ENCODE measurements at places on chromosomes 11 and 22.

GRCh38 chr11:12628314-12628713, 45.9 kb upstream of the TEAD1 start:
- DNase-seq: no peak

DNA sequence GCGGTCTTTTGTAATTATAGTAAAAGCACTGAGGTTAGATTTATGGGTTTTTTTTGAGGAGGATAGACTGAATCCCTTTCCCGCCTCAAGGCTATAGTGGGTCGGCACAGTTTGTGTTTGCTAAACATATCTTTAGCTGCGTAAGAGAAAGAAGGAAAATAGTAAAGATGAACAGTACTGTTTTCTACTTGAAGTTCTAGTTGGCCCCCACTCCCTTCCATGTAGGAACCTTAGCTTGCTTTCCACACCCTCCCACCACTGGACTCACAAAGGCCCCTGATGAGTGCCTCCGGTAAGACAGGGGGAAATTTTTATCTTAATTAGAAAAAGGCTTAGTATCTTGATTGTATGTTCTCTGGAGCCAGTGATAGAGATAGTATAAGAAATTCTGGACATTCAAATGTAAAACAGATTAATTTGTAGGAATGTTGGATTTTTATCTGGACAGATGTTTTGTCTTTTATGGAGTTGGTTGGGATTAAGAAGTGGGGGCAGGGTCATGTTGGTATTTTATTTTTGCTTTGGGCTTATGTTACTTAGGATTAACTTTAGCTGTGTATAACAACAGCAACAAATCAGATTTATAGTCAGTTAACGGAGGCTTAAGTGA, 49.4 kb downstream of the PTPRJ start:
- DNase-seq: no peak

DNA sequence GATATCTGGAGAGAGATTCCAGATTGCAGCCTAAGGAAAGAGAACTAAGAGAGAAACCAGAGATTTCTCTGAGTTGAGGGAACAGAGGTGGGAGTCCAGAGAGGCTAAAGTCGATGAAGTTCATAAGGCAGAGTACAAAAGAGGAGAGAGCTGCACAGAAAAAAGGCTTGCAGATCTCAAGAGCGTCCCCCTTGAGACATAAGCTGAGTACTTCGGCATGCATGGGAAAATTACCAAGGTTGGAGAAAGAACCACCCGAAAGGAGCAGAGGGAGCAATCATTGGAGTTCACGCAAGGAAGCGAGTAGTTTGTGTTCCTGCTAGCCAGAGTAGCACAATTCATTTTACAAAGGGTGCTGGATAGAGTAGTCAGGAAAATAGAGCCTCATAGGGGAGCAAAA, 293.5 kb downstream of the TMEM135 start:
- DNase-seq: no peak

DNA sequence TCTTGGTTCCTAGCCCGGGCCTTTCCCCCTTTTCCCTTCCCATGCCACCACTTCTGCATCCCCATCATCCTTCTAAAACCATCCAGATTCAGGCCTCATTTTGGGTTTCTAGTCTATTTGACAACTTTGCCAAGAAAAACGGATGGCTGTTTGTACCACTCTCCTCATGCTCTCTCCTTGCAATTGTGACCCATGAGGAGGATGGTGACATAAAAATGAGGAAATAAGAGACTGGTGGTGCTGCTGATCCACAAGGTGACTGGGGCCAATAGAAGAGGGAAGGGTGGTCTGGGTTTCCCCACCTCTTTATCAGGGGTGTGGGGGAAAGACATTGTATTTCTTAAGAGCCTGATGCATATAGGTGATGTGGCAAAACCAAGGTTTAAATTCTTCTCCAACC, 1.0 kb downstream of the MS4A4A start:
- no peak for DNase-seq

DNA sequence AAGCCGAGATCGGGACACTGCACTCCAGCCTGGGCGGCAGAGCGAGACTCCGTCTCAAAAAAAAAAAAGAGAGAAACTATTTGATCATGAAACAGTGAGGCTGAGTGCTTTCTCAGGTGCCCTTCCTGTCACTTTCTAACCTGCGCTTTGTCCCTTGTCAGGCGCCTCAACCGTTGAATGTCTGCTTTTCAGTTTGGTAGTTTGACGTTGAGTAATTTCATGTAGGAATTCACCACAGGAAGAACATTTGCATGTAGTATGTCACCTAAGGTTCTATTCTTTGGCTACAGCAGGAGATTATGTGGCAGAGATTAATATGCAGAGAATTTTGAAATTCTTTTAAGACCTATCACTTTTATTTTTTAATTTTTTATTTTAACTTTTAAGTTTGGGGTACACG, 57.2 kb downstream of the PPFIA1 start:
- no peak for DNase-seq

DNA sequence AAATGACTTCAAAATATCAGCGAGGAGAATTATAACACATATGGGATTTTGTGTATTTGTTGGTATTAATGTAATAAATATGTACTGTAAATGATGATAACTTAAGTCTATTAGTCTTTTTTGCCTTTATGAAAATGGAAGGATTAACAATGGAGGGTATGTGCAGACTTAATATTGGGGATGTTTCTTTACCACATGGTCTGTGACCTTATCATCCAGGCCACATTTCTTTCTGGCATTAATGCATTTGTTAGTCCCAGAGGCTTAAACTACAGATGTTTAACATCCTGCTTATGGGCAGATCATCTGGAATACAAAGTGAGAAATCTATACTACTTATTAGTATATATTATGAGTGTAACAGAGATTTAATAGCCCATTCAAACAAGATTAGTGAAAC, 64.6 kb downstream of the SOX6 start:
- DNase-seq: no peak

DNA sequence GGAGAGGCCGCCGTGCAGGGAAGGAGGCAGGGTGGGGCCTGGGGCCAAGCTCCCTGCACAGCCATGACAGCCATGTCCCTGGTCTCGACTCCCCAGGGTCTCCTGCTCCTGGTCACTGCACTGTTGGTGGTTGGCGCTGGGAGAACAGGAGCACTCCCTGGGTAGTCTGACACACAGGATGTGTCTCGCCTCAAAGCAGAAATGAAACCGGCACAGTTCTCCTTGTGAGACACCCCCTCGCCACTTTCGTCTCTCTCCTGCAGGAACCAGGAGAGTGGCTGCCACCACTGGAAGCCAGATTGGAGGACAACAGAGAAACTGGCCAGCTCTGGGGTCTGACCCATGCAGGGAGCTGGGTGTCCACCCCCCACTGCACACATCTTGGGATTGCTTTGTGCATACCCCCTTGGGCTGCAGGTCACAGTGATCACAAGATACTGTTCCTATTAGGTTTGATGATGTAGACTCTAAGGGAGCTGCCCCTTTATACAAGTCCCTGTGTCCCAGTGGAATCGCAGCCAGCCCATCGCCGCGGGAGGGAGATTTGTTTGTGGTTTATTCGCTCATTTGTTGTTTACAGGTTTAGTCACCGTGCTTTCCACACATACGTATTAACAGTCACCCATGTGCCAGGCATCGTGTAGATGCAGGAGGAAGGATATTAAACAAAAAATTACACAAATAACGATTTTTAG, 27.0 kb upstream of the YWHAH start:
- no peak for DNase-seq

DNA sequence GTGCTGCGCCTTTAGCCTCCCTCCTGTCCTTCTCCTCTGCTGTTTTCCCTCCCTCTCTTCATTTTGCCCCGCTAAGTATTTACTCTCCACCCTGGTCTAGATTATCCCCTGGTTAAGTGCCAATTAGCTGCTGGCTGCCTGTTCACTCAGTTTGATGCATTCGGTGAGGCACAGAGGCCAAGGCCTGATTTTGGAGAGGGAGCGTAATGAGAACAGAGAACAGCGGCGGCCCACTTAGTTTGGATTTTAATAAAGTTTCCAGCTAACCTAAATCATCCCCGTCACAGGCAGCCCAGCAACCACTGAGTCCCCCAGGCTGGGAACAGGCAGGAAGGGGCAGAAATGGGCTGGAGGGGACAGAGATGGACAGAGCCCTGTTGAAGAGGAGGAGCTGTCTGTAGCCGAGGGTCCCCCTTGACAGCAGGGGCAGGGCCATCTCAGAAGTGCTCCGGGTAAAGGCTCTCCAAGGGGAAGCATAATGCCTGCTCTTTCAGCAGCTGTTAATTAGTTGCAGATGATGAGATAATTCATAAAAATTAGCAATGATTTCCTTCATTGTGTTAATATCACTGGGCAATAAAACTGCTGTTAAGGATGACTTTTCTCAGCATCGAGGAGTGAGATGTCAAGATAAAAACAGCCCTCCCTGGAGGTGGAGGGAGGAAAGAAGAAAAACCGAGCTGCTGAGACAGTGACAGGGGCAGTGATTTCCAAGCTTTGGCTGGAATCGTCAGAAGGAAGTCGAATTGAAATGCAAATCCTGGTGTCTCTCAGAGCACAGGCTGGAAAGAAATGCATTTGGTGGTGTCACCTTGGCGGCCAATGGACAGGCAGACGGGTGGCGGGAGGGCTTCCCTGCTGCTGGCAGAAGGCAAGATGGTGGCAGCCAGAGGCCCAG, 170.1 kb downstream of the GRIK4 start:
- DNase-seq: no peak

GRCh38 chr22:46087816-46088277, 62.5 kb upstream of the PPARA start:
- peak; percentile 92 for DNase-seq

DNA sequence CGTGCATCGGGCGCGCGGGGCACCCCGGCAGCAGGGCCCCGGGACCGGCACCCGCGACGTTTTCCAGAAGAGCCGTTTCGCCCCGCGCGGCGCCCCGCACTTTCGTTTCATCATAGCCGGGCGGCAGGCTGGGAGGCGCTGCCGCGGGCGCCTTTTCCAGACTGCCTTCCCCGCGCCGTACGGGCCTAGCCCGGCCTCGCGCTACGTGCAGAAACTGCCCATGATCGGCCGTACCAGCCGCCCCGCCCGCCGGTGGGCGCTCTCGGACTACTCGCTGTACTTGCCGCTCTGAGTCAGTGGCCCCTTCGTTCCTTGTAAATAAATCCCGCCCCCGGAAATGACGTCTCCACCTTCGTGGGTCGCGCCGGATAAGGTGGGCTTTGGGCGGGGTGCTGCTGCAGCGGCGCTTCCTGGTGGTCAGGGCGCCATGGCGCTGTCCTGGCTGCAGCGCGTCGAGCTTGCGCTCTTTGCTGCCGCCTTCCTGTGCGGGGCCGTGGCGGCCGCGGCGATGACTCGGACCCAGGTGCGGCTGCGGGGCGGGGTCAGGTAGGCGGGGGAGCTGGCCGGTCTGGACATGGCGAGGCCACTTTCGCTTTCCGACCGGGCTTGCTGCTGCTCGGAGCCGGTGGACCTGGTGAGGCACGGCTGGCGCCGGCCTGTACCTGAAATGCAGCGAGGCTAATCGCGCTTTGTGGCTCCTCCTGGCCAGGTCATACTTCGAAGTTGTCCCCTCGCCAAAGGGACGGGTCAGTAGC, at the start of gene TMEM179B:
Gene TMEM179B (plus strand): TSS at position 398 of the 755 bp plus-strand sequence. CDS start 30 bp downstream, at position 428.
- DNase-seq: peak; percentile 99

DNA sequence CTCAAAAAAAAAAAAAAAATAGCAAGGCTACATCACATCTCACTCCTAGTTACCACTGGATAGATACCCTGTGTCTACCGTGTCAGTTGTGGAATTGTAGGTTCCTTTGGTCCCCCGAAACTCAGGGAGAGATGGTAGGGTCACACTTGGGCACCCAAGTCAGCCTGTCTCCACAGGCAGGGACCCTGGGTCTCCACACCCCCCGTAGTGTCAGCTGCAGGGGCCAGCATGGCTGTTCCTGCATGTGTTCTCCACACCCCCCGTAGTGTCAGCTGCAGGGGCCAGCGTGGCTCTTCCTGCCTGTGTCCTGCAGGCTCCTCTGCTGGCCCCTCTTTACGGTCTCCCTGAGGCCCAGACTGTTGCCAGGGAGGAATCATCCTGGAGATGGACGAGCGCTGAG, 282.1 kb downstream of the BRD1 start:
- no peak for DNase-seq

- peak; percentile 45 for DNase-seq
These were observed 19.9 kb upstream of the MUC5B start for GRCh38 chr11:1202776-1203504.

DNA sequence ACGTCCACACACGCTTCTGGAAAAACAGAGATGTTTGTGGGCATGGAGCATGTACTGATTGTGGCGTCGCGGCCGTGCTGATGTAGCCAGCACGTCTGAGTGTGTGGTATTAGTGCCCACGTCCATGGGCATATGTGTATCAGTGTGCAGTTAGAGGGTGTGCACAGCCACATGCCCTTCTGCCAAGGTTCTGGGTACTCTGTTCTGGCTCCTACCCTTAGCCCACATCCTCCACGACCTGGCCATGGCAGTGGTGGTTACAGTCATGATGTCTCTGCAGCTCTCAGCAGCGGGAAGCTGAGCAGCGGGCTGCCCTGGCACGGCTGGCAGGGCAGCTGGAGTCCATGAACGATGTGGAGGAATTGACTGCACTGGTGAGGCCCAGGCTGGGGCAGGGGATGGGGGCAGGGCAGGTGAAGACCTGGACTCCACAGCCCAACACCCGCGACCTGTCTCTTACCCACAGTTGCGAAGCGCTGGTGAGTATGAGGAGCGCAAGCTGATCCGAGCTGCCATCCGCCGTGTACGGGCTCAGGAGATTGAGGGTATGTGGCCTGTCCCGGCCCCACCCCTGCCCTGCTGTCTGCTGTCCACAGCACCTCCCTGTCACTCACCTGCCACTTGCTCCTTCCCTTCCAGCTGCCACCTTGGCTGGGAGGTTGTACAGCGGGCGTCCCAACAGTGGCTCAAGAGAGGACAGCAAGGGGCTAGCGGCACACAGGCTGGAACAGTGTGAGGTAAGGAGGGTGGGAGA, 7.3 kb downstream of the SMTN start:
- no peak for DNase-seq
